Effector CD8-positive, alpha-beta T cell (primary cell): ENCODE measurements at places on chromosomes 12 and 14.

GRCh38 chr12:109162551-109162950 lies 46.2 kb downstream of the ACACB start:
- DNase-seq, result no peak

- peak; percentile 62 for DNase-seq
Measured at GRCh38 chr14:106691601-106692291, 1165.4 kb downstream of the TMEM121 start.

GRCh38 chr12:592024-592505 lies 71.2 kb downstream of the NINJ2 start:
- no peak for DNase-seq

DNA sequence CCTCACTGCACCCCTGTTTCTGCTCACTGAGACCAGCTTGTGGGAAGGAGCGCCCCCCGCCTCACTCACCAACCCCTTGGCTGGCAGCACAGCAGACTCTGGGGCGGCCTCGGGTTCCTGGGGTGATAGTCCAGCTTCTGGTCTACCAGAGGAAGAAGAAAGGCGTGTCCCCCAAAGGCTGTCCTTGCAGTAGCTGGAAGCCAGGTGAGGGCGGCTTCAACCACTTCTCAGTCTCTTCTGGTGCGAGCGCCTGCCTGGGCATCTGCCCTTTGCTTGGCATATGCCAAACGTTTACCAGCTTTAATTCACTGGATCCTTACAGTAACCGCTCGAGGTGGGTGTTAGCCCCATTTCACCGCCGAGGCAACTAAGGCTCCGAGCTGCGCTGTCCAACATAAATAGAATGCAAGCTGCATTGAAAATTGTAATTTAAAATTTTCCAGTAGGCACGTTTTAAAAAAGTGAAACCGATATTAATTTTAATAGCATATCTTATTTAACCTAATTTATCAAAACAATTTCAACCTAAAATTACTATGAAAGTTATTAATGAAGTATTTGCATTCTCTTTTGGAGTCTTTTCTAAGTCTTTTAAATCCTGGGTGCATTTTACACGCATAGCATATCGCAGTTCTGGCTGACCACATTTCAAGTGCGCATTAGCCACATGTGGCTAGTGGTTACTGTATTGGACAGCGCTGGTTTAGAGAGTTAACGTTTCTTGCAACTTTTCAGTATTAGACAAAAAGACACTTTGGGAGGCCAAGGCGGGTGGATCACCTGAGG lies 872 bp downstream of the FAM177A1 start:
- no peak for DNase-seq

DNA sequence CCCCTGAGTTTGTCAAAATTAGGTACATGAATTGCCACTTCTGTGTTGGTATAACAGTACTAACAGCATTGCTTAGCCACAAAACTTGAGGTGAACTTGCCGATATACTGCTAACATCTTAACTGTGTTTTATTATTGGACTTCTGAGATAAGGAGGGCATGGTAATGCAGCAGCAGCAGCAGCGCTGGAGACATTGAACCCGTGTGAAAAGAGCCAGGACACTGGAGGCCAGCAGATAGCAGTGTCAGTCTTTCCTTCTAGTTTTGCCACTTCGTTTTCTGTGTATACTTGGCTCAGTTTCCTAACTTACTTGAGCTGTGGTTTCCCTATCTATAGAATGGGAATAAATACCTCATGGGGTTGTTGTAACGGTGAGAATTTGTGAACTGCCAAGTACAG lies 82.7 kb downstream of the KTN1 start:
- DNase-seq, result no peak

GRCh38 chr14:75720842-75721498 lies 59.9 kb downstream of the TTLL5 start:
- no peak for DNase-seq

DNA sequence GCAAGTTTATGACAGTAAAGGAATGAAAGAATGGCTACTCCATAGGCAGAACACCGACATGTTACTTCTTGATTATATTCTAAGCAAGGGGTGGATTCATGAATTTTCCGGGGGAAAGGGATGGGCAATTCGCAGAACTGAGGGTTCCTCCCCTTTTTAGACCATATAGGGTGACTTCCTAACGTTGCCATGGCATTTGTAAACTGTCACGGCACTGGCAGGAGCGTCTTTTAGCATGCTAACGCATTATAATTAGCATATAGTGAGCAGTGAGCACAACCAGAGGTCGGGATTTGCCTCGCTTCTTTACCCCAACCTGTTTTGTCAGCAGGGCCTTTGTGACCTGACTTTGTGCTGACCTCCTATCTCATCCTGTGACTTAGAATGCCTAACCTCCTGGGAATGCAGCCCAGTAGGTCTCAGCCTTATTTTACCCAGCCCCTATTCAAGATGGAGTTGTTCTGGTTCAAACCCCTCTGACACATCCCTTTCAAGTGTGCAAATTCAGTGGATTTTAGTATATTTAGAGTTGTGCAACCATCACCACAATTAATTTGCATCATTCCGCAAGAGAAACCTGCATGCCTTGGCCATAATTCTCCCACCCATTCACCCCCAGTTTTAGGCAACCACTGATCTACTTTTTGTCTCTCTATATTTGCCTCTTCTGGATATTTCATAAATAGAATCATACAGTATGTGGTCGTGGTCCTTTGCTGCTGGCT lies 27.4 kb downstream of the PALS1 start:
- no peak for DNase-seq

GRCh38 chr14:61342486-61342885 lies 21.1 kb downstream of the PRKCH start:
- peak; percentile 57 for DNase-seq

- DNase-seq, result no peak
Measured at GRCh38 chr14:85607651-85608081, 77.7 kb downstream of the FLRT2 start.

DNA sequence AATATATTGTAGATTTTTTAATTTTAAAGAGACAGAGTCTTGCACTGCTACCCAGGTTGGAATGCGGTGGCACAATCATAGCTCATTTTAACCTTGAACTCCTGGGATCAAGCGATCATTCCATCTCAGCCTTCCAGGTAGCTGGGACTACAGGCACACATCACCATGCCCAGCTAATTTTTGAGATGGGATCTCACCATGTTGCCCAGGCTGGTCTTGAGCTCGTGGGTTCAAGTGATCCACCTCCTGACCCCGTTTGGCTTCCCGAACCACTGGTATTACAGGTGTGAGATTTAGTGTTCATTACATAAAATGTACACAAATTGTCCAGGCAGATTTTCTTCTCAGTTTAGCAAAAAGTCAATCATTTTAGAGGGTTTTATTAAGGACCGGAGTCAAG lies 13.6 kb downstream of the SNX6 start:
- no peak for DNase-seq

GRCh38 chr14:104936361-104937155 lies 11.9 kb downstream of the PLD4 start:
- DNase-seq, result no peak

GRCh38 chr12:70194076-70194475 lies 49.2 kb upstream of the CNOT2 start:
- no peak for DNase-seq

DNA sequence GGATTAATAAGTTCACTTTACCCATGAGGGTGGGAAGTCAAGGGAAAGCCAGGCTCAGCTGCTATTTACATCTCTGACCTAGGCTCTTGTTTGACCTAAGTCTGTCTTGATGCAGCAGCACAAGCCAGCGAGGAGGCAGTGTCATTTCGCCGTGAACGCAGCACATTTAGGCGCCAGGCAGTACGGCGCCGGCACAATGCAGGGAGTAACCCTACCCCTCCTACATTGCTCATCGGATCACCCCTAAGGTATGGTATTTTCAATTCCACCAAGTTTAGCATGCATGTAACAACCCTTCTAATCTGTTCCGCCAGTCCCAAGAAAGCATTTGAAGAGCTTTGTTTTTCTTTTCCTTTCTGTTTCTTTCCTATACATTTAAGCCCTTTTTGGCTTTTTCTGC lies 81.2 kb downstream of the PCNX1 start:
- DNase-seq, result no peak

DNA sequence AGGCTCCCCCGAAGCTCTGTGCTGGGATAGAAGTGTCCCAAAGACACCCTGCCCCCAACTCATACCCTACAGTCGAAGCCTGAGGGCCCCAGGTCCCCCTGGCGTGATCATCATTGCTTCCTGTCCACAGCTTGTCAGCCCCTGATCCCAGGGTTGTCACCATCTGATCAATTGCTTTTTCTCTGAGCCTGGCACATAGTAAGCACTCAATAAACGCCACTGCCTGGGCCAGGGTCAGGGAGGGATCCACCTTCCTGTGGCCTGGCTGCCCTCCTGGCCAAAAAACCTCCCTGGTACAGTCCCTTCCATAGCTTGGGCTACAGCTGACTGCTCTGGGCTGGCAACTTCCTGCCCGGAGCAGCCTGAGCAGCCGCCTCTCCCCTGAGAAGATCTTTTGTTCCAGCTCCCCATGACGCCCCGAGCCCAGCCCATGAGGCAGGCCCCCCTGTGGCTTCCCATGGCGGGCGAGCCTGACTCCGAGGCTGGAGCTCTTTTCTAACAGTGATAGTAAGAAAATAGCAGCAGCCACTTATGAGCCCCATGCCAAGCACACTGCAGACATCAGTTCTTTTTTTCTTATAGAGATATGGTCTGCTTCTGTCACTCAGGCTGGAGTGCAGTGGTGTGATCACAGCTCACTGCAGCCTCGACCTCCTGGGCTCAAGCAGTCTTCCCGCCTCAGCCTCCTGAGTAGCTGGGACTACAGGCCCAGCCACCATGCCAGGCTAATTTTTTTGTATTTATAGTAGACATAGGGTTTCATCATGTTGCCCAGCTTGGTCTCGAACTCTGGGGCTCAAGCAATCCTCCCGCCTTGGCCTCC lies 6.5 kb downstream of the SH2B3 start:
- DNase-seq, result no peak

DNA sequence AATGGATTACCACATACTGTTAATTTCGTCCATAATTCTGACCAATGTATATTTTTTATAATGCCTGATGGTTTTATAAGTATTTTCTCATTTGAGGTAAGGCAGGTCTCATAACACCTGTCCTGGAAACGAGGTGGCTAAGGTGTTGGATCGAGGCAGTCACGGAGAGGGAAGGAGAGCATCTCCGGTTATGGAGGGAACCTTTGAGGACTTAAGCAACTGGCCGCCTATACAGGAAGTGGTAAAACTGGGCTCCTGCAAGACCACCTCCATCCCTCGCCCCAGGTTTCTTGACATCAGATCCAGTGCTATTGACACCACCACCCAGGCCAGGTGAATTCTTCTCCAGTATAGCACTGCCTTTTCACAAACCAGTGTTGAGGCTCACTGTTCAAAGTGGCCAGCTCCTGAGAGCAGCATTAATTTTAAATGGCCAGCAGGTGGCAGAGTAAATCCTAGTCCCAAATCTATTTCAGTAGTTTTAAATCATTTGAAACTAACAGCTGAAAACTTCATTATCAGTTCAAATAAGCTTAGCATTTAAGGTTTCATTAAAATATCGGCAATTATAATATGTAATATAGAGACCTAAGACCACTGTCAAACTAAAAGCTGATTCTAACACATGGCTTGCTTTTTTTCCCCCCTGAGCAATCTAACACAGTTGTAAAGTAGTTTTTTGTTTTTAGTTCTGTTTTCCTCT lies 100.8 kb downstream of the PPM1A start:
- DNase-seq, result no peak

- no peak for DNase-seq
Measured at GRCh38 chr14:23396126-23396525, 11.9 kb downstream of the MYH6 start.

DNA sequence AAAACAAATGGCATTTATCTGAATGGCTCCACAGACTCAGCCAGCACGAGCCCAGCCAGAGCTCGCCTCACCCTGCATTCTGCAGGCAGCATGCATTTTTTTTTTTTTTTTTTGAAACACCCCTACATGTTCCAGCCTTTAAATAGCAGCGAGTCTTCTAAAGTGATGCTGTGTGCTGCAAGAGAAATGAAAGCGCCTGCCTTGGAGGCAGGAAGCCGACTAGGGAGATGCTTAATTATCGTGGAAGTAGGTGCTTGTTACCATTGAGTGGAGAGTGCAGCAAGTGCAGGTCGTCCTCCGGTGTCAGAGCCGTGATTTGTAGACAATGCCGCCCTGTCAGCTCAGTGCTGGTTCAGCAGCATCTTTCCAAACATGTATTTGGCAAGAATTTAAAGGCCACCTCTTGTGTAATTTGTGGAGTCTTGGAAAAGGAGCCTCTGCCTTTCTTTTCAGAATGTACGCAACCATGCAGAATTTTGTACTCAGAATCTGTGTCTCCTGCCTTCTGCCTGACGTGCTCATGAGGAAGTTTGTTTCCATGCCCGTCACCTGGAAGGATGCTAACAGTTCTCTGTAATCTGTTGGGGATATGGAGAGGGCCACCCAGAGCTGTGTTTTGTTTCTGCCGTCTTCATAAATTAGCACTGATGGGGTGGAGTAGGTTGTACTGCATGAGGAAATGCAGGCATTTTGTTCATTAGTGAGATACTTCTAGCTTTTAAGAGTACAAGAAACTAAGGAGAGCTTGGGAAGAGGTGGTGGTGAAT lies 345.9 kb upstream of the RGS6 start:
- DNase-seq, result no peak

DNA sequence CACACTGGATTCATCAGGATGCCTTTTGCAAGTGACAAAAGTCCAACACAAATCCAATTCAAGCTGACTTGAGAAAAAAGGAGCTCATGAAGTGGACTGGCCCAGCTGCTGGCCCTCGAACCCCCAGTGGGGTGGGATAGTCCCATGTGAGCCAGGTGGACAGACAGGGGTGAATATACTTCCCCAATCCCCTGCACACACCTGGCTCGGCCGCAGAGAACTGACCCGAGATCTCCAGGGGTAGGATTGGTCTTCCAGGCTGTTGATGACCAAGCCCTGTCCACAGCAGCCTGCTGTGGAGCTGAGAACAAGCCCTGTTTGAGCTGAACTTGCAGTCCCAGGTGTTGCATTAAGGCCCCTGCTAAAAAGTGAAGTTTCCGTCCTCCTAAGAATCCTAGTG lies 56.2 kb downstream of the TPCN1 start:
- DNase-seq, result no peak

DNA sequence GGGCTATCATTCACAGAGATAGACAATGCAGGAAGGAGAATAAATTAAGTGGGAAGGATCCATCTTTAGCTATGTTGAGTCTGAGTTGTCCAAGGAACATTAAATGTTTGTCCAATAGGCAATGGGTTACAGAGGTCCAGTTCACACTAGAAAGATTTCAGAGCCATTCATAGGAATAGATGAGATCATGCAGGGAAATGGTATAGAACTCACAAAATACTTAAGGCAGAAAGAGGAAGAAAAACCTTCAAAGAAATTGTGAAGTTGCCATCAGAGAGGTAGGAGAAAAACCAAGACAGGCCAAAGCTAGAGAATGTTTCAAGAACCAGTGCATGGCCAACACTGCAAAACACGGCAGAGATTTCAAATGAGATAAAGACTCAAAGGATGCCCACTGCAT lies 94.1 kb downstream of the PHLDA1 start:
- DNase-seq, result no peak

- DNase-seq, result no peak
Measured at GRCh38 chr14:67221248-67221981, 19.8 kb upstream of the PALS1 start.

- no peak for DNase-seq
Measured at GRCh38 chr14:72146241-72146640, 214.0 kb downstream of the RGS6 start.

- no peak for DNase-seq
Measured at GRCh38 chr12:26372866-26373265, 177.5 kb downstream of the SSPN start.
